Tibial artery (tissue), 4 donors: ENCODE measurements at places on chromosomes 16 and 17.

DNA sequence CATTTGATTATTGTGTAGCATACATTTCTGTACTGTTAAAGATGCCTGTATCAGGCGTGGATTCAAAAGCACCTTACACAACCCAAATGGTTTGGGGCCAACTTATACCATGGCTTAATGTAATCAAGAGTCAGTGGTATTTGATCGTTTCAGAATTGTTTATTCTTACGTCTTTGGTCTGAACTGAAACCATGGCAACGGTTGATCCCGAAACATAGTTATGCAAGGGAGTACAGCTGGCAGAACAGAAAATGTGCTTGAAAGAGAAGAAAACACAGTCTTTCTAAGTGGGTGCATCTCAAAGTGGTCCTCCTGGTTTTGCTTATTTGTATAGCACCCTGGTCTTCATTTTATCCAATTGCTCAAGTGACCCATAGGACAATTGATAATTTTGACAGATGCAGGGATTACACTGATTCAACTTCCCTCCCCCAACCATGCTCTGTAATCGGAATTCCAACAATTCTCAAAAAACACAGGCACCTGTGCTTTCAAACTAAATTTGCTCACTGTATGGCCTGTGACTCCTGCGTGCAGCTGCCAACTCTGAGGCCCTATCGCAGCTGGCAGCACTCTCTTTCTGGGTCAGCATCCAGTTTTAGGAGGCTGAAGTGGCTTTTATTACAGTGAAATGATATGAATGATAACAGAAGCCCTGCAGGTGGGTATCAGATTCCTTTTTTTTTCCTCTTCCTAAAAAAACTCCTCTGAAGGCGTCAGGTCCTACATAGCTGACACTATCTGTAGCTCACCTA lies 77.0 kb upstream of the AXIN2 start:
- no peaks in the 10 kb centered on the region for H3K36me3 ChIP-seq
- peaks cover 5% of the 10 kb centered on the region for H3K4me1 ChIP-seq
- no peak overlapping the region for H3K27ac ChIP-seq
- no peaks in the 10 kb centered on the region for H3K27me3 ChIP-seq
- no peak for DNase-seq

- H3K36me3 ChIP-seq: no peaks in the 10 kb centered on the region
- H3K4me1 ChIP-seq: no peaks in the 10 kb centered on the region
- no peak overlapping the region for H3K27ac ChIP-seq
- H3K4me3 ChIP-seq: no peak overlapping the region
- H3K27me3 ChIP-seq: no peaks in the 10 kb centered on the region
- no peak for DNase-seq
These were observed 119.2 kb downstream of the AXIN2 start for GRCh38 chr17:65442250-65442649.

- no peak for DNase-seq
- H3K27ac ChIP-seq: peak overlapping the region; percentile 79
- H3K4me1 ChIP-seq: no peaks in the 10 kb centered on the region
- H3K36me3 ChIP-seq: no peaks in the 10 kb centered on the region
- H3K4me3 ChIP-seq: peak overlapping the region; percentile 29
- H3K27me3 ChIP-seq: no peaks in the 10 kb centered on the region
These were observed 198.4 kb upstream of the TBX2 start for GRCh38 chr17:61201211-61201610.

GRCh38 chr17:56785405-56785804 lies 48.3 kb downstream of the C17orf67 start:
- no peak for DNase-seq
- H3K36me3 ChIP-seq: no peaks in the 10 kb centered on the region
- H3K27ac ChIP-seq: no peak overlapping the region
- H3K4me1 ChIP-seq: peaks cover 1% of the 10 kb centered on the region
- H3K4me3 ChIP-seq: no peak overlapping the region

DNA sequence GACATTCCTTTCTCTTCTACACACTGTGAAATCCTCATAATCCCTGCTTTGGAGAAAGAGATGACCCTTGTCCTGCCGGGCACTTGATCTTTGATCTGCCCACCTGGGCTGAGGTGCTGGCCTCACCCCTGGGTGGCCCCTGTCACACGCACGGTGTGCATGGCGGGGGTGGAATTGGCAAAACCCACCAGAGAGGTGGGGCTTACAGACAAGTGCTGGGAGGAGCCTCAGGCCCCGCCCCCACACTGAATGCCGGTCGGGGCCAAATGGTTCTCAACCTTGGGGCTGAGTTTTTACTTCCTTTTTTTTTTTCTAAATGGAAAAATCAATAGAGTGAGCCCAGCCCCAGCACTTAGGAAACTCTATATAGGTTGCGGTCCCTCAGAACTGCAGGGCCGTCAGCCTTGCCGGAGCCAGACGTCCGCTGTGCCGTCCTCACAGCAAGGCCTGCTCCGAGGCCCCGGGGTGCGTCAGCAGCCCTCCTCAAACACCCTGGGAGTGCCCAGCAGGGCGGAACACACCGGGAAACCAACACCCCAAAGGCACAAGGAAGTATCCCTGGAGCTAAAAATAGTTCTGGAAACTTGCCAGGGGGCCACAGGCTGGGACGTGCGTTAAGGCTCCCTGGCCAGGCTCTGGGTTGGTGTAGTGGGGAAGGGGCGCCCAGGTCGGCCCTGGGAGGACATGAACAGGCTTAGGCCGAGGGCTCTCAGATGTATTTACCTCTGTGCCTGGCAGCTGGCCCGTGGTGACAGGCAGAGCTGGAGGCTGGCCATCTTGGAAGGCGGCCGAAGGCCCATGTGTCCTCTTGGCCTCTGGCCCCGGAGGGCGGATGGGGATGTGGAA lies 11.0 kb downstream of the GPRC5C start:
- peaks cover 58% of the 10 kb centered on the region for H3K4me1 ChIP-seq
- H3K36me3 ChIP-seq: peaks cover 27% of the 10 kb centered on the region
- DNase-seq: peak; percentile 89
- peak overlapping the region; percentile 38 for H3K4me3 ChIP-seq

- H3K27ac ChIP-seq: no peak overlapping the region
- no peaks in the 10 kb centered on the region for H3K27me3 ChIP-seq
- H3K4me3 ChIP-seq: no peak overlapping the region
- H3K36me3 ChIP-seq: no peaks in the 10 kb centered on the region
These were observed 377.6 kb downstream of the CPPED1 start for GRCh38 chr16:12426122-12426521.

DNA sequence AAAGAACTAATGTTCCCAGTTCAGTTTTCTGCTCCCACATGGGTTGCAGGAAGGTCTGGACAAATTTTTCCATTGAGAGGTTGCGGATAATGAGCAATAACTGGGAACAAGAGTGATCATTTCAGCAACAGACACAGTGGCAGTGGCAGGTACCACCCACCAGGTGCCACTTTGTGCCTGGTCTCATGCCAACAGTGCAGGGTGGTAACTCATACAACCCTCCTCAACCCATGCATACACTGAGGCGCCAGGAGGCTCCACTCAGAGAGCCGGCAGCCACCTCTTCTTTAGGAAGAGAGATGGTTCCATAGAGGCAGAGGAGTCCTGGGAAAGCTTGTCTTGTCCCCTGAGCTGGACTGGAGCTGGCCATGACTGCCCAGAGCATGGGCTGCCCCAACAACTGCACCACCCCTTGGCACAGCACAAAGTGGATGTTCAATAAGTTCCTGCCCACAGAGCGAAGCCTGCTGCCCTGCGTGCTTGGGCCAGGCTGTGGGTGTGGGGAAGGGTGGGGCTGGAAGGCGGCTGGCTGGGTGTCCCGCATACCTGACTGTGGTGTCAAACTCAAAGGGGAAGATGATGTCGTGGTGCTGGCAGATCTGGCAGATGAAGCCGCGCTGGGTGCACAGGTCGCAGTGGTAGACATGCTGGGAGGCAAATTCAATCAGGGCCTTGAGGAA lies 6.4 kb upstream of the ARHGAP27 start:
- no peak overlapping the region for H3K4me3 ChIP-seq
- peaks cover 78% of the 10 kb centered on the region for H3K36me3 ChIP-seq
- no peak for DNase-seq

DNA sequence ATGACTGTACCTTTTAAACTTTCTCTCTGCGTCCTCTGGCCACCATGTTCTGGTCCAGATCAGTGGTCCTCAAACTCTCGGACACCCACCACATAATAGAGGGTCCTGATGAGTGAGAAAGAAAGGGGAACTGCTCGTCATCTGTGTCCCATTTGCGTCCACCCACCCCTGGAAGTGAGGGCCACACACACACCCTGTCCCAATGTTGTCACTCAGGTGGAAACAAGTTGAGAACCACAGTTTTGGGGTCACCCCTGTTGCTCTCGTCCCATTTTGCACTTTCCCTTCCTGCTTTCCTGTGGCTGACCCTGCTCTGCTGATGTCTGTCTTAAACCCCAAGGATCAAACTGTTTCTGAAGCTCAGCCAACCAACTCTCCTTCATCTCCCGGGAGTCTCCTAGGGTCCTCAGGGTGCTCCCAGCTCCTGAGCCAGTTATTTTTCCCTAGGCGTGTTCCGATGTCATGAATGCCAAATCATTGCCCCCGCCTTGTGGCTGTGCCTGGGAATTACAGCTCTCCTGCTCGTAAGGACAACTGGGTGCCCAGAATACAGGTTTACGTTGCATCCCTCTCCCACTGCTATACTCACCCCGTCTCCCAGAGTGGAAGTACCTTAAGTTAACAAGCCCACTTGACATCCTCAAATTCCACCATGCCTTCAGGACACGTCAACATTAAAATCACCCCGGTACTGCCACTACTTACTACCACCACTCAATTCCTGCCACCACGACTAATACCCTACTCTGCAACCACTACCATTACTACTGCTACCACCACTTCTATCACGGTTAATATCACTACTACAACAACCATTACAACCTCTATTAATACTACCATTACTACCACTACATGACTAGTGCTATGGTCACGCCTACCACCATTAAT lies 26.0 kb upstream of the HNF1B start:
- no peaks in the 10 kb centered on the region for H3K4me1 ChIP-seq
- no peak overlapping the region for H3K4me3 ChIP-seq
- no peak overlapping the region for H3K27ac ChIP-seq
- peaks cover 13% of the 10 kb centered on the region for H3K27me3 ChIP-seq
- no peak for DNase-seq
- no peaks in the 10 kb centered on the region for H3K36me3 ChIP-seq

DNA sequence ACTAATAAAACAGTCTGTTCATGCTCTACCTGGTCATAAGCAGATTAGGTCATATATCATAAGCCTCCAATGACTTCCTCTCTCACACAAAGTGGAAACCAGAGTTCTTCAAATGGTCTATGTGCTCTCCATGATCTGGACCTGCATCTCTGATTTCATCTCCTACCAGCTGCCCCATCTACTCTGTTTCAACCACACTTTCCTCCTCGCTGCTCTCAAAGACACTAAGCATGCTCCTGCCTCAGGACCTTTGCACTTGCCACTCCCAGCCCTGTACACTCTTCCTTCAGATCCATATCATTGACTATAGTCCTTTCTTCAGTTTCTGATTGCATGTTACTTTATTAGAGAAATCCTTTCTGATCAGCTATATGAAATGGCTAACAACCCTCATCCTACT lies 196.8 kb downstream of the PHKB start:
- no peak overlapping the region for H3K27ac ChIP-seq
- no peak overlapping the region for H3K4me3 ChIP-seq
- no peaks in the 10 kb centered on the region for H3K27me3 ChIP-seq
- H3K36me3 ChIP-seq: peaks cover 52% of the 10 kb centered on the region

- H3K27ac ChIP-seq: peak overlapping the region; percentile 48
- H3K27me3 ChIP-seq: no peaks in the 10 kb centered on the region
- H3K4me1 ChIP-seq: peaks cover 9% of the 10 kb centered on the region
- DNase-seq: no peak
These were observed 222.4 kb upstream of the AXIN2 start for GRCh38 chr17:65783845-65784334.

- H3K4me3 ChIP-seq: no peak overlapping the region
- no peak overlapping the region for H3K27ac ChIP-seq
- DNase-seq: no peak
- H3K27me3 ChIP-seq: no peaks in the 10 kb centered on the region
- H3K4me1 ChIP-seq: no peaks in the 10 kb centered on the region
These were observed 560.3 kb downstream of the WWOX start for GRCh38 chr16:78659668-78660217.

DNA sequence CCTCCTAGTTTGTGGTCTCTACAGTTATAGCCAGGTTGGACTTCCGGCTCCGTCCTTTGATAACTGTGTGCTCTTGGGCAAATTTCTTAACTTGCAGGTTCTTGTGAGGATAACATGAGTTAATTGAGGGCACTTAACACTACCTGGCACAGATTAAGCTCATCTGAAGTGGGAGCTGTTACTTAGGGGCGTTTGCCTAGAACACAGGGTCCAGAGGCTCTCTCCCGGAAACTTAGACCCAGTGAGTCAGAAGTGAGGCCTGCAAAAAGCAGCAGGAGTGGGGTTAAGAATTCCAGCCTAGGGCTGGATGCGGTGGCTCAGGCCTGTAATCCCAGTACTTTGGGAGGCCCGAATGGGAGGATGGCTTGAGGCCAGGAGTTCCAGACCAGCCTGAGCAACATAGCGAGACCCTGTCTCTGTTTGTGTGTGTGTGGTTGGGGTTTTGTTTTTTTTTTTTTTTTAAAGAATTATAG lies 1.4 kb downstream of the MVP start:
- H3K36me3 ChIP-seq: peaks cover 5% of the 10 kb centered on the region
- peaks cover 57% of the 10 kb centered on the region for H3K4me1 ChIP-seq
- no peak for DNase-seq

DNA sequence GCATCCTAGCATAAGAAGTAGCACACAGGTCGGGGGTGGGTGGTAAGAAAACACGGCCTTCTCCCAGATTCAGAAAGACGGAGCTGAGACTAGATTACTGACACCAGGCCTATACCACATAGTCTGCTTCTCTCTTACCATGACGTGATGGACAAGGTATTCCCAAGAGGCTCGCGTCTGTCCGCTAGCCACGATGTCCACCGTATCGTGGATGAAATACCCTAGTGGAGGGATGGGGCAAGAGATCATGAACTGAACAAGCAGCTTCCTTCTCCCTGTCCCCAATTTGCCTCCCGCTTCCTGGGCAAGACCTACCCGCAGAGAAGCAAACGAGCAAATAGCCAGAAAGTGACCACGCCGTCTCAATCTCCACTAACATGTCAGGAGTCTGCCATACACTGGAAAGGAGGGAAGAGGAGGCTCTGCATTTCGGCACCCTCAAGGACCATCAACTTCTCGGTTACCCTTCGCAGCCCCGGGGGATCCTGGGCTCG lies 820 bp downstream of the TLCD1 start:
- H3K27me3 ChIP-seq: no peaks in the 10 kb centered on the region
- H3K4me1 ChIP-seq: peaks cover 61% of the 10 kb centered on the region
- H3K4me3 ChIP-seq: peak overlapping the region; percentile 91
- no peak for DNase-seq
- peak overlapping the region; percentile 99 for H3K27ac ChIP-seq

- peak overlapping the region; percentile 96 for H3K27ac ChIP-seq
- peaks cover 32% of the 10 kb centered on the region for H3K4me1 ChIP-seq
- H3K4me3 ChIP-seq: peak overlapping the region; percentile 97
- H3K27me3 ChIP-seq: no peaks in the 10 kb centered on the region
- DNase-seq: no peak
These were observed 1.9 kb upstream of the MLLT6 start for GRCh38 chr17:38702916-38703741.

DNA sequence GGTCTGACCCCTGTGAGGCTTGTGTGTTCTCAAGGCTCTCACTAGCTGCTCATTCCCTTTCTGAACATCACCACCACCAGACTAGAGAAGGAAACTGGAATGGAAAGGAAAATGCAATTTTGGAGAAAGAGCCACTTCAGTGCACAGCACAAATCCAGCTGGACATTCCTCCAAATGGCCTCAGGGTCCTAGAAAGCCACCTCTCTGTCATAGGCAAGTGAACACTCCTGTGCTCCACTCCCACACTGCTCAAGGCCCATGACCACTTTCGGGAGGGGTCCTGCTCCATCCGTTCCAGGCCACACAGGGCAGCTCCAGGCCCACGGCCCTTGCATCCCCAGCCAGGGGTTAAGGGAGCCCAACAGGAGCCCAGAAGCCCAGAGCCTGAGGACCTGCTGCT lies 2.6 kb downstream of the LRRC75A start:
- no peak for DNase-seq
- H3K36me3 ChIP-seq: no peaks in the 10 kb centered on the region
- no peak overlapping the region for H3K27ac ChIP-seq
- peaks cover 21% of the 10 kb centered on the region for H3K4me1 ChIP-seq
